ENCODE measurements at places on chromosomes 16 and 17.
A peak's percentile ranks its signal among the peaks of the same experiment; 100 is the strongest.

DNA sequence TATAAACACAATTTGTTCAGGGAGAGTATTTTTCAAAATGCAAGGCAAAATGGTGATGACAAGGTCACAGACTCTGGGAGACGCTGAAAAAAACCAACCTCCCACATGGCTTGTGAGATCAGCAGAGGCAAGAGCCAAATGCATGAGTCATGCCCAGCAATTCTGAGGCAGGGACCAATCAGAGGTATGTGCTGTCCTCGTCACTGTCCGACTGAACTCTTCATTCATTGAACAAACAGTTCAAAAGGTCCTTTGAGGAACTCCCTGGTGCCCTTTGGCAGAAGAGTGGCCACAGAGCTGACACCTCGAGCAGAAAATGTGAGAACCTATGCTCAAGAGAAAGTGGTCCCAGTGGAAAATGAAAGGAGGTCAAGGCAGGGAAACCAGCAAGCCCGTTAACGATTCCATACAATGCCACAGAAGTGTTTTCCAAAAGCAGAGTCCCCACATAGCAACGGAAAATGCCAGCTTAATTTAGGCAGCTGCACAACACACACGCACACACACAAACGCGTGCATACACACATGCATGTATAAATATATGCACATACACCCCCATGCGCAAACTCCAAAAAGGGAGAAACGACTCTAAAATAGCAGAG, 50.9 kb downstream of the CDH11 start:
- DNase-seq: peak; percentile 58

- DNase-seq: no peak
These were observed 402.9 kb downstream of the XYLT1 start for GRCh38 chr16:17067882-17068281.

GRCh38 chr16:87874639-87875427, 5.5 kb upstream of the SLC7A5 start:
- DNase-seq: no peak

DNA sequence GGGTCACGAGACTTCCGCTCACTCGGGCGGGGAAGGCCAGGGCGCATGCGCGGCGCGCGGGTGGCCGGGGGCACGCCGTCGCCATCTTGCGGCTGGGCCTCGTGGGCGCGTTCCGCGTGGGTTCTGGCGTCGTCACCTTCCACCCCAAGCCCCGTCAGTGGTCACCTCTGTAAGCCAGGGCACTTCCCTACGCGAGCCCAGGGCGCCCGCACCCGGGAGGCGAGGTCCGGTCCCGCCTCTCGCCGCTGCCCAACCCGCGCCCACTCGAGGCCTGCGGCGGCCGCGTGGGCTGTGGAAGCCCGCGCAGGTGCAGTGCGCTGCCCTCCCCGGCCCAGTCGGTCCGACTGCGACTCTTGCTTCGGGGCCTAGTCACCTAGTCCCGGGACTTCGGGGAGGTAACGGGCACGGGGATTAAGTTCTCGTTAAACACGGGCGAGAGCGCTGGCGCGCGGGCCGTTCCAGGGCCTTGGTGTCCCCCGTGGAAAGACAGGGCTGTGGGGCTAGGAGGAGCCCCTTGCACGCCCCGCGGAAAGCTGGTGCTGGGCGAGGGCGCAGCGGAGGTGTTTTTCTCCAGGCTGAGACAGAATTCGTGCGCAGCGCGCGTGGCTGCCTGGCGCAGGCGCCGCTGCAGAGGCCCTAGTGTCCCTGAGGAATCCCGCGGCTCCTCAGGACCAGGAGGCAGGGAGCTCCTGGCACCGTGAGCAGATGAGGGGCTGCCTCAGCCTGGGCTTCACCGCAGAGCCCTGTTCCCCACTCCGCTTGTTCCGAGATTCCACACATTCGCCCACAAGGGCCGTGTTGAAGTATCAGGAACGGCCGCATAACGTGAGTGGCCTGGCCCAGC, 472 bp upstream of the ARHGDIA start:
- peak; percentile 61 for DNase-seq

DNA sequence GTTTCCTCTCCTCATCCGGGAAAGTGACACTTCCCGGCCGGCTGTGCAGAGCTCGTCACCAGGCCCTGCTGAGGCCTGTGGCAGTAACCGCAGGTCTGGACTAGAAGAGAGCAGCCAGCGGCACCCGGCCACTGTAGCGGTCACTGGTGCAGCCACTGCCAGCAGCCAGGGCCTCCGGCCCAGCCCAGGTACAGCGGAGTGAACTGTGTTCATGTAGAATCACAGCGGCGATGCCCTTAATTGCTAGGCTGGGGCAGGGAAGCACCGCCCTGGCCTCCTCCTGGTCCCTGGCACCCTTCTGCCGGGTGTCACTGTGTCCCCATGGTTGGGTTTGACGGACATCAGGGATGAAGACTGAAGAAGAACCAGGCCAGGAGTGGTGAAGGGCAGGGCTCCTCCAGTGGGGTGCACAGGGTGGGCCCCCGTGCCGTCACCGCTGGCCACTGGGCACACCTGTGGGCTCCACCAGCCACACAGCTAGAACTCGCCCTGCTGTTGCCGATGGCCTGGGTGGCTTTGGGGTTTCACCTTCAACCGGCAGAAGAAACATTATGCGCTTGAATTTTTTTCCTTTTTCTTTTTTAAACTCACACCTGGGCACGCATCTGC, 165.2 kb upstream of the CHMP6 start:
- DNase-seq: no peak

GRCh38 chr17:33038740-33039139, 47.1 kb downstream of the SPACA3 start:
- no peak for DNase-seq

DNA sequence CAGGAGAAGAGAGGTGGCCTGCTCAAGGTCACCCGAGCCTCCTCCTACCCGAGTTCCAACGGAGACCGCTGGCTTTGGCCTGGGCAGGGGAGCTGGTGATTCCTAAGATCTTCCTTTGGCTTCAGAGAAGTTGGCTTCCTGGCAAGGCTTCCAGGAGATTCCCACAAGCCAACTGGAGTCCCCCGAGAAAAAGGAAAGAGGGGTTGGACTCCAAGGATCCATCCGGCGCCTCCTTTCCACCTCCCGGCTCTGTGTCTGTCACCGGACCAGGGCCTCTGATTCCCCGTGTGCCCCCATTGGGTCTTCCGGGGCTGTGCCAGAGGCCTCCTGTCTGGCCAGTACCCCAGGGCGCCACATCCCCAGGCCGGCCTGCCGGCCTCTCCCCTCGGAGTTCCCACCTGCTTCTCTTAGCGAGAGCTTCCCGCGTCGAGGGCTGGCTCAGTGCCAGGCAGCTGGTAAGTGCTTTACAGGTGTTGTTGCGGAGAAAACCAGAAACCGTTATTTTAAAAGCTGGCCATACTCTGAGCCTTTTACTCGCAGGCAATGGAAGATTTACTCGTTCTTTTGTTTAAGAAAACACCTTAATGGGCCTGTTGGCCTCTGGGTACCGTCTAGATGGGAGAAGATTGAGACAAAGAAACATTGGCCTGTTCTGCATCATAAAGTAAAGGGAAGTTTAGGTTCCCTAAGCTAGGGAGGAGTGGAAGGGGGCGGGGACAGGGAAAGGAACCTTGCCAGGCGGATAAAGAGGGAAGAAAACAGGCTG, 258.4 kb upstream of the SDK2 start:
- no peak for DNase-seq

DNA sequence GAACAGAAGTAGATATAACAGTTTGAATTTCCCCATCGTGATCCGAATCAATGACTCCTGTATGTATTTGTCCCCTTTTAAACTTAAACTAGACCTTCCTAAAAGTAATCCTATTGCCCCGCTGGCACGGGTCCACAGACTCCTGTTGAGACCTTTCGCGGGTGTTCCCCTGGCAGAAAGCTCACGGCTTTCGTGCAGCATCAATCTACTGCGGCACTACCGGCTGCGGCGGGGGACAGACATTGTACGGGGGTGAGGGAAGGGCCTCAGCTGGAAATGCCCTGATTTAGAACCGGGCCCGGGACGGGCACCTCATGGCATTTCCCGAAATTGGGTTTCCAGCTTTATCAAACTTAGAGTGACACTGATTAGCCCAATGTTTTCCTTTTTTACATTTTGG, 14.6 kb downstream of the IL32 start:
- DNase-seq: no peak

- no peak for DNase-seq
These were observed 102.7 kb downstream of the SDK2 start for GRCh38 chr17:73541561-73541981.

DNA sequence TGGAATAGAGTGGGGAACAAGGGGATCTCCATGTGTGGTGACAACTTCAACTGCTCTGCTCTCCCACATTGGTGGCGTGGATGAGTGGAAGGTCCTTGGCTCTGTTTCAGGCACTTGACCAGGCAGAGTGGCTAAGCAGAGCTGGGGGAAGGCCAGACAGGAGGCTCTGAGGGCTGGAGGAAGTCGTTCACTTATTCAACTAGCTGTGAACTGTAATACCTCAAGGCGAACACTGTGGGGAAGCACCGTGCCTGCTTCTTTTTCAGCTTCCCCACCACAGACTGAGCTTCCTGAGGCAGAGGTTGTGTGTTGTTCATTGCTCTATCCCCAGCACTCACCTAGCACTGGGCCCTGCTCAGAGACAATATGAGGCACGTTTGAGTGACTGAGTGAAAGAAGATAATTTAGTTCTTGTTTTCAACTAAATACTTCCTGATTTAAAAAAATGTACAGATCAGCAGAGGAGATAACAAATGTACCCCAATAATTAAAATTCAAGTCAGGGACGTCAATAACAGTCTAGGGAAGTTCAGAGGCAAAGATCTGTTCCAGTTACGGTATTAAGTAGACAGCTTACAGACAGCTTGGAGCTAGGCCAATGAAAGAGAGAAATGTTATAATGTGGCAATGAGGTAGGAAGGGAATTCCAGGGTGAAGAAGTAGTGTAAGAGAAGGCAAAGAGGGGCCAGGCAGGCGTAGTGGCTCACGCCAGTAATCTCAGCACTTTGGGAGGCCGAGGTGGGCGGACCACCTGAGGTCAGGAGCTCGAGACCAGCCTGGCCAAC, 34.7 kb downstream of the MYO18A start:
- peak; percentile 16 for DNase-seq

GRCh38 chr17:39556423-39556822, 51.3 kb downstream of the NEUROD2 start:
- DNase-seq: no peak

DNA sequence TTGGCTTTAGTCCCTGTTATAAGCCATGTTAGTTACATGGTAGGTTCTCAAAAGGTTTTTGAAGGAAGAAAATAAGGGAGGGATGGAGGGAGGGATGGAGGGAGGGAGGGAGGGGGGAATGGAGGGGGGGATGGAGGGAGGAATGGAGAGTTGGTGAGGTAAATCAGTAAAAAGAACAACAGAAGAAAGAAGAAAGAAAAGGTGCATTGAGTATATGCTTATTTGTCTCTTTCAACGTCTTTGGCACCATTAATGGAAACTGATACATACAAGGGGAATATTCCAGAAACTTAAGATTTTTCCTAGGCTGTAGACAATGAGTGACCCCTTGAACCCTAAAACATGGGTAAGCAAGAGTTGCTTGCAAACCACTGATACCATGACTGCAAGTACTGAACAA, 1056.3 kb downstream of the CDH11 start:
- DNase-seq: no peak

DNA sequence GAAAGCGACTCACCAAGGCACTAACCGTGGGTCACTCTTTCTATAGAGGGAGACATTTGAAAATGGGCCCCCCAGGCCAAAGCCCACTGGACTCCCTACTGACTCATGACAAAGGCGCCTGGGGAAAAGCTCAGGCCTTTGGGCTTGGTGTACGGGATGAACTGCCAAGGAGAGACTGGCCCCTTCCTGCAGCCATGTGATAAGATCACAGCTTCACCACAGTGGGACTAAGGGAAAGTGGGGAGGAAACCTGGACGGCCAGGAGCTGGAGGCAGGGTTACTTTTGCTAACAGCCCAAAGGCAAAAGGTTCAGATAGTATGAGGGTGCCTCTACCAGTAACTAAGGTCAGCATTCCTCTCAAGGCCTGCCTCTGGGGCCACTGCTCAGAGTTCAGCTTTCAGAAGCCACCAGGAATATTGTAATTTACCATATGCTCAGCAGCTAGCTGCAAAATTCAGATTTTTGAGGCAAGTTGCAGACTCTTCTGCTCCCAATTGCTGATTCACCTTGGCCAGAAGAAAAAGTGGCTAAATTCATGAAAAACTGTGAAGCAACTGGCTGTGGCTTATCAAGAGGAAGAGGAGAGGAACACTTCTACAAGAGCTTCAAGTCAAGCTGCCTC, 37.1 kb upstream of the SLC25A19 start:
- DNase-seq: no peak

DNA sequence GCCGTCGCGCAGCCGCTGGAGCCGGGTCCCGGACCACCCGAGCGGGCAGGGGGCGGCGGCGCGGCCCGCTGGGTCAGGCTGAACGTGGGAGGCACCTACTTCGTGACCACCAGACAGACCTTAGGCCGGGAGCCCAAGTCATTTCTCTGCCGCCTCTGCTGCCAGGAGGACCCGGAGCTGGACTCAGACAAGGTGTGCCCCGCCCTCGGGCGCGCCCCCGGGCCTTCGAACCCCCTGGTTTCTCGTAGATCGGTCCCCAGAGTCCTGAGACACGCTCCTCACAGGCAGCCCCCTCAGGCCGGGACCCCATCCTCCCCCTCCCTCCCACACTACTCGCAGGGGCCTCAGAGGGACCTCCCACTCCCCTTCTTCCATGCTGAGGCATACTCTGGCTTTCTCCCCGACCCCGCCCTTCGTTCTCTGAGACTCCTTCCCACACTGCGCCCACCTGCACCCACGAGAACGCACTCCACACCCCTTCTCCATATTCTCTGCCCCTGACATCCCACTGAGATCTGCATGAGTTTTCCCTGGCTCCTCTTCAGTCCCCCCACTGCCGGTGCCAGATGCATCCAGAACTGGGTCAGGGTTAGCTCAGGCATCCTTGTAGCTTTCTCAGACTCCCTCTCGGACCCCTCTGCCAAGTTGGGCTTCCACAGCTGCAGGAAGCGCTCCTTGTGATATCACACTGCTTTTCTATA, 523 bp downstream of the KCTD2 start:
- no peak for DNase-seq

DNA sequence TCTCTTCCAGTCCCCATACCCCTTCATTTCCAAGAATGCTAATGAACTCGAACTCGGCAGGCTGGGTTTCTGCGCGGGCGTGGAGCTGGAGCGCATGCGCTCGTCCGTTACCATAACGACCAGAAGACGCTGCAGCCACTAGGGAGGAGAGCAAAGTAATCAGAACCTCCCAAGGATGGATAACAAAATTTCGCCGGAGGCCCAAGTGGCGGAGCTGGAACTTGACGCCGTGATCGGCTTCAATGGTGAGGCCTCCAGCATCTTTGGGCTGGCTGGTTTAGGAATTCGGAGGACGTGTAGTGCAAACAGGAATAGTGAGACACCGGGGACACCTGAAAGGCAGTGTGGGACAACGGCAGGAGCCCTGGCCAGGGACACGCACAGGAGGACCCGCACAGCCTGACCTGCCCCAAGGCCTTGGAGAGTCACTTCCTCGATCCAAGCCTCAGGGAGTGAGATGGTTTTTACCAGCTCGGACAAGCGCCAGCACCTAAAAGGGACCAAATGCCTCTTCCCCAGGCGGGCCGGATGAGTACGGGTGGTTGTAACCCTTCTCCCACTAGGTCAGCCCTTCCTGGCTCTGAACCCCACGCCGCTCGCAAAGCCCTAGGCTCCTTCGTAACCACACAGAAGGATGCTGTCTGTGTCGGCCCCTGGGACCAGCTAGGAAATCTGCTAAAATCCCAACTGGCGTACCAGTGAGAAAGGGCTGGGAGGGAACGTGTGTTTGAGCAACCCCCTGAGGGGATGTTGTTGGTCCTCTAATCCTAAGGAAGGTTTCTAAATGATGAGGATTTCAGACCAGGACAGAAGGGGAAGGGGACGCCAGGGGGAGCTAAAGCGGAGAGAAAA, at the start of gene CFAP52:
TSS of gene CFAP52 (plus strand) at position 122 of the 852 bp plus-strand sequence. CDS start at position 176, 54 bp downstream.
- peak; percentile 67 for DNase-seq

- DNase-seq: no peak
These were observed 27.1 kb downstream of the TAC4 start for GRCh38 chr17:49820773-49821172.
